H1 (cell line): ENCODE measurements at places on chromosomes 1 and 21.

GRCh38 chr1:55622074-55622473 lies 406.9 kb upstream of the USP24 start:
- DNase-seq = no peak

- DNase-seq = no peak
Observed at GRCh38 chr1:99546432-99547416, 99.2 kb upstream of the PALMD start.

DNA sequence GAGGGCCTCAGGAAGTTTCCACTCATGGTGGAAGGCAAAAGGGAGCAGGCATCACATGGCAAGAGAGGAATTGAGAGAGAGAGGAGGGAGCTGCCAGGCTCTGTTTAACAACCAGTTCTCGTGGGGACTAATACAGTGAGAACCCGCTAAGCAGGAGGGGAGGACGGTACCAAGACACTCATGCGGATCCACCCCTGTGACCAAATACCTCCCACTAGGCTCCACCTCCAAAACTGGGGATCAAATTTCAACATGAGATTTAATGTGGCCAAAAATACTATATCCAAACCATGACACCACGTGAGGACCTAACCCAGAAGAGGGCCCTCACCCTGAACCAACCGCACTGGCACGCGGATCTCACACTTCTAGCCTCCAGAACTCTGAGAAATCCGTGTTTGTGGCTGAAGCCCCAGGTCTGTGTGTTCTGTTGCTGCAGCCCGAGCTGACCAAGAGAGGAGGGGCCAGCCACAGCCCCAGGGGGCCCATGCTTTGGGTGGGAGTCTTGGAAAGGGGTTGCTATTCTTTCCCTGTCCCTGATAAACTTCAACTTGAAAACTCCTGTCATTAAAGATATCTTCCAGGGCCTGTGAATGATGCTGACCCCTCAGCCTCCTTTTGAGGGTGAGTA lies 32.0 kb downstream of the TRIM67 start:
- DNase-seq = no peak

- no peak for DNase-seq
Observed at GRCh38 chr21:42117967-42118780, 47.1 kb downstream of the UMODL1 start.

GRCh38 chr1:172517081-172517480 lies 15.9 kb upstream of the SUCO start:
- no peak for DNase-seq
